ENCODE measurements at places on chromosomes 11 and 22.

GRCh38 chr11:126185259-126186024, 26.0 kb downstream of the RPUSD4 start:
- DNase-seq: no peak

DNA sequence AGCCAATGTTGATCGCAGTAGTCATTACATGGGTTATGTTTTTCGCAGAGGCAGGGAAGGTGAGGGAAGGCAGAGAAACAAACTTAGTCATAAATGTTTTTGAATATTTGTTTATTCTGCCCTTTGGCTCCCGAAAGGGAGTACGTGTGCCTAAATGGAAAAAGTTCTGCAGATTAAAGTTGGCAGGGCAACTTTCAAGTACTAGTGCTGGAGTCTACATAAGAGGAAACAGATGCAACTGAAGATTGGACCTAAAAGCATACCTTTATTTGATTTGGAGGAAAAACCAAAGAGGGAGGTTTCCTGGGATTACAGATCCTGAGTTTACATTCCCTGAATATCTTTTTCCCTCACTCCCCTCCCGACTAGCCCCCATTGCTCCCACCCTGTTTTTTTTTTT, 5.7 kb downstream of the HSD17B12 start:
- DNase-seq: no peak

DNA sequence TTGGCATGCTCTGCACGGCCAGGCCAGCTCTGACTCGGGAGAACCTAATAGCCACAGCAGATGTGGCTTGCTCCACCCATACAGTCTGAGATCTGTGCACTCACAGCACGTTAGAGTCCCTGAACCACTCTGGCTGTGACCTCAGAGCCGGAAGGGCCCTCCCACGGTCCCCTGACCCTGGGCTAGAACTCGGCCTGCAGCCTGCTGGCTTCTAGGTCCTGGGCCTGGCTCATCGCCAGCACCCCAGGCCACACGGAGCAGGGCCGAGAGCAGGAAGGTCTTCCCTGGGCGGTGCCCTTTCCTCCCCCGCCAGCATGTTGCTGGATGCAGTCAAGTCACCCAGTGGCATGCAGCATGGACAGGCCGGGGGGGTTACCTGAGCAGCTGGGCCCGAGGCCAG, 35.3 kb upstream of the TTLL12 start:
- DNase-seq: no peak

DNA sequence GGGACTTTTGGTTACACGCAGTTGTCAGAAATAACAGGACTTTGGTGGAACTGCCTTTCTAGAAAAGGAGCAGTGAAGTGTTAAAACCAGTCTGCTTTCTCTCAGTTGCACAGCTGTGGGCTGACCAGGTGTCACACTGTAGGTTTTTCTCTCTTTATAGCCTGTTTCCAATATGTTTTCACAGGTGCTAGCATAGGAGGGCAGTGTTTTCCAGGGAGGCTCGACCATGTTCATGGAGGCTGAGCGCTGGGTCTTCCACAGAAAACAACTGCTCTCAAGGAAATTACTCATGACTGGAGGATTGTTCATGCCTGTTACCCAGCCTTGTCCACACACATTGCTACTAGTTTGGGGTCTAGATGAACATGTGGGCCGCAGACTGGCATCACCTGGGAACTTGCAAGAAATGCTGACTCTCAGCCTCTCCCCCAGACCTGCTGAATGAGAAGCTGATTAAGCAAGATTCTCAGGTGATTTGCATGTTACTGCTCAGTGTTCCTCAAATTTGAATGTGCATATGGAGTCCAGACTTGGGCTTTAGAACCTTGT, 157.7 kb downstream of the MAML2 start:
- DNase-seq: no peak

DNA sequence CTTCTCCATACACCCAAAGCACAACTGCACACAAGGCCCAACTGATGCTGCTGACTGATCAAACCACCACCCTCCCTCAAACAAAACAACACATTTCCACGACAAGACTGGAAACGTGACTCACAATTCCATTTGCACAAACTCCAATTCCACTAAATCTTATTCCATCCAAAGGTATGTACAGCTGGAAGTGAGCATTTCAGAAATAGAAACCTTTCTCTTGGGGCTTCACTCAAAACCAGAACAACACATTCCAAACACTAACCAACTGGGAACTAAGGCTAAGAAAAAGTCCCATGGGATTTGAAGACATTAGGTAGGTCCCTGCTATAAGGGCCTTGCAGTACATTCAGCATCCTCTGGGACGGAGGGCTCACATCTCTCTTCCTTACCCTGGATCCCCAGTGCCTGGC, 19.6 kb downstream of the MORC2 start:
- no peak for DNase-seq

- no peak for DNase-seq
These were observed 246.2 kb downstream of the NTM start for GRCh38 chr11:131616481-131617140.

DNA sequence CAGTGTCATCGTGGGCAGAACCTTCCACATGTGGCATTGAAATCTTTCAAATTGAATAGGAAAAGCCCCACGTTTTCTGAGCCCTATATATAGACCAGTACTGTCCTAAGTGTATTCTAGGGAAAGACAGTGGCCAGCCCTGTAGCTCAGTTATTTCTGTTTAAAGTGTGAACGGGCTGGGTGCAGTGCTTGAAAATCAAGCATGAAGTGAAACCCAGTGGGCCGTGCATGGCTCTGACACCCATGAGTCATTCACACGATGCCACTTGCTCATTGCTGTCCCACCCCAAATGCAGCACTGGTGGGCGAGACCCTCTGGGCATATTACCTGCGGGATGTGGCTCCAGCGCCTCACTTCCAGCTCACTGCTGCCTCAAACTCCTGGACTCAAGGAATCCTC, 29.8 kb upstream of the CCDC188 start:
- DNase-seq: no peak
